ENCODE measurements at places on chromosomes 2 and 18.
A peak's percentile ranks its signal among the peaks of the same experiment; 100 is the strongest.

DNA sequence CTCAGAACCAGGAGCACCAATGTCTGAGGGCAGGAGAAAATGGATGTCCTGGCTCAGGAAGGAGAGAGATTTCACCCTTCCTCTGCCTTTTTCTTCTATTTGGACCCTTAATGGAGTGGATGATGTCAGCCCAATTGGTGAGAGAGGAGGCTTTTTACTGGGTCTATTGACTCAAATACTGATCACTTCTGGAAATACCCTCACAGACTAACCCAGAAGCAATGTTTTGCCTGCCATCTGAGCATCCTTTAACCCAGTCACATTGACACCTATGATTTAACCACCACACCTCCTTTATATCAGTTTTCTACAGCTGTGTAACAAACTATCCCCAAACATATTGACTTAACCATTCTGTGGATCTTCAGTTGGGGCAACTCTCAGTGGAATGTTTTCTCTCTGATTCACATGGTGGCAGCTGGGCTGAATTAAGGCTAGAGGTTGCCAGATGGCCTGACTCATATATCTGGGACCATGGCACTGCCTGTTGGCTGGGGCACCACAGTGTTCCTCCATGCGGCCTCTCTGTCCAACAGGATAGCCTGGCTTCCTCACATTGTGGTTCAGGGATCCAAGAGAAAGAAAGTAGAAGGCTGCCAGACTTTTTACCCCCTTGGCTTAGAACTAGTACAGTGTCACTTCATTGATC lies 18.2 kb upstream of the MBOAT2 start:
- DNase-seq, result peak; percentile 73

GRCh38 chr2:48724278-48724677 lies 31.2 kb downstream of the LHCGR start:
- DNase-seq, result no peak

DNA sequence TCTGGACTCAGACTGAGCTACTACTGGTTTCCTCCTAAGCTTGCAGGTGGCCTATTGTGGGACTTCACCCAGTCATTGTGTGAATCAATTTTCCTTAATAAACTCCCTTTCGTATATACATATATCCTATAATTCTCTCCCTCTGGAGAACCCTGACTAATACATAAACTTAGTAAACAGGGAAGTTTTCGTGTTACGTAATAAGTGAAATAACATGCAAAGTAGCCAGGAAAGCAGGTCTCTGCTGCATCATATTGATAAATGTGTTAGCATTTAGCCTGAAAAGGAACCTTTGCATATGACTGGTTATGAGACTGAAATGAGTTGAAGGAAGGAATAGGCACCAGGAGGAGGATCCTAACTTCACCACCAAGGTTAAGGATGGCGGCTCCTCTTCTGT lies 527.2 kb upstream of the FAM98A start:
- no peak for DNase-seq

DNA sequence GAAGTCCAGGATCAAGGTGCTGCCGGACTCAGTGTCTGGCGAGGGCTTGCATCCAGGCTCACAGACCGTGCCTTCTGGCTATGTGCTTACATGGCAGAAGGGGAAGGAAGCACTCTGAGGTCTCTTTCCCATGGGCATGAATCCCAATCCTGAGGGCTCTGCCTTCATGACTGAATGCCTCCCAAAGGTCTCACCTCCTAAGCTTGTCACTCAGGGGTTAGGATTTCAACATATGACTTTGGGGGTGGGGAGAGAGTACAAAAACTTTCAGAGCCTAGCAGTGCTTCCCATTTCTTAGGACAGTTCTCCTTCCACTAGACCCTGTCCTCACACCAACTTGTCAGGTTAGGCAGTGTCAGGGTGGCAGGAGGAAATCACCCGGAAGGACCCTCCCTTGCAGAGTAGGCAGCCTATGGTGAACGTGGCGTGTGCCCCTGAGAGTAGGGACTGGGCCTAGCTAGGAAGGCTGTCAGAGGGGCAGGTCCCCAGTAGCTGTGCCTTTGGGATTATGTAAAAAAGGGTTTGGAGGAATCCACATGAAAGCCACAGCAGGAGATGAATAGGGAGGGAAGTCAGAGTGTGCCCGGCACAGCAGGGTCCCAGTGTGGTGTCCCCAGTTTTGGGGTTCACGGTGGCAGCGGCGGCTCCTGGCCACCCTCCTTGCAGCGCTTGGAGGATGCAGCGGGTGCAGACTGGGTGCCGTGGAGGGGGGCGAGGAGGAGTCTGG lies 233.3 kb downstream of the LDLRAD4 start:
- DNase-seq, result no peak

- DNase-seq, result no peak
Measured at GRCh38 chr2:12688091-12688490, 28.6 kb upstream of the TRIB2 start.

GRCh38 chr2:159165048-159165447 lies 121.5 kb downstream of the WDSUB1 start:
- no peak for DNase-seq

GRCh38 chr2:201483342-201483741 lies 31.8 kb downstream of the STRADB start:
- DNase-seq, result no peak

DNA sequence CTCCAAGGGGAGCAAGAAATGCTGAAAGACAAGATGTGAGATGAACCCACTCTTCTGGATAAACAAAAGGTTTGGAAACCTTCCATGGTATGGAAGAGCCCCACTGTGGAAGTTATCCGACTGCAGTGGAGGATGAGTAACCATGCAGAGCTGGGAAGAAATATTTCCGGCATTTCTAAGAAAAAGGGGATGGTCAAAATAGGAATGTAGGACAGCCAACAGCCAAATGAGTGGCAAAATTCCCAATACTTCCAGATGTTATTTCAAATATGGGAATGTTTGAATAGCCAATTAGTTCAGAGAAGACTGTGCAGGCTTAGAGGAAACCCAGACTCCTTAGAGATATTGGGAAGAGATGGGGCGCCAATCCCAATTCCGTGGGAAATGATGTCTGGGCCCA lies 246.8 kb downstream of the RAD51AP2 start:
- no peak for DNase-seq

DNA sequence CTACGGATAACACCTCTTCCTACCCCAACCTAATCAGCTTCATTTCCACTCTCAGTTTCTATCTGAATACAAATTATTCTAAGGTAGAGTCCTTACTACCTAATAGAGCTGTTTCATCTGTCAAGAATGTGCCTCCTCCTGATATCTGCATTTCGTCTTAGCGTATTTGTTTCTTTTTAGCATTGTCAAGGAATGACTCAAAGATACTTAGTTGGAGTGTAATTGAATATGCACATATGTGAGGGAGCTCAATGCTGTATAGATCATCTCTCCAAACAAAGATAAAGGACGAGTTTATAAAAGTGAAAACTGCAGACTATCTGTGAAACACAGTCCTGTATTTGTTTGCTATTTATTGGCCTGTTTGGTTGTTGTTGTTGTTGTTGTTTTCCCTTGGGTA lies 2059.4 kb upstream of the CELF4 start:
- peak; percentile 22 for DNase-seq

- no peak for DNase-seq
Measured at GRCh38 chr2:105768961-105769452, 24.3 kb downstream of the NCK2 start.

- no peak for DNase-seq
Measured at GRCh38 chr18:70762812-70763211, 474.0 kb downstream of the SOCS6 start.

DNA sequence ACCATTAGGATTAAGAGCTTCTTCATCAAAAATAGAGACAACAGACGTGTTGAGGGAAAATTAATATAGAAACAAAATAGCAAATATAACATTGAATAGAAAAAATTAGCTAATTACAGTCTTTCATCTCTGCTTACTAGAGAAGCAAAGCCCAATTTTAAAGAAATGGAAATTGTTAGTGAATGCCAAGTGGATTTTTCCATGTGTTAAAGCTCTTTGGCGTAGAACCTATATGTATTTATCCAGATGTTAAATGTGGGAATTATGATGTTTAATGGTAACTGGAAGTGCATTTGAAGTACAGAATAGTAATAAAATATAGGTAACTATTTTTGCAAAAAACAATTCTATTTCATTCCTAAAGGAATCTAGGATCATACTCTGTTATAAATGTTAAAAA lies 212.0 kb upstream of the COL3A1 start:
- DNase-seq, result no peak

DNA sequence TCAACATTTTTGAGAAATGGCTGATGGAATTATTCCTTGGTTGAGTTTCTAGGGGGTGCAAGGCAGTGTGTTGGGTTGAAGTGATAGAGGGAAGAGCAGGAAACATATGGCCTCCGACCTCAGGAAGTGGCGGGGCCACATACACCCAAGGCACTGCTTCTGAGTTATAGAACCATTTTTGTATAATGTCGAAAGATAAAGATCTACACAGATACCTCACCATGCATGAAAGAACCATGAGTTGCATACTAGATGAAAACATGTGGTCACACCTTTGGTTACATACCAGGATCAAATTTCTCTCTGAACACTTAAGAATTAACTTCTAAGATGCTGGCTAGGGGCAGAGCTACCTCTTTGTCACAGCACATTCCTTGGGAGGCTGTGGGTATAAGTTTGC lies 23.2 kb downstream of the LAMA3 start:
- DNase-seq, result no peak

DNA sequence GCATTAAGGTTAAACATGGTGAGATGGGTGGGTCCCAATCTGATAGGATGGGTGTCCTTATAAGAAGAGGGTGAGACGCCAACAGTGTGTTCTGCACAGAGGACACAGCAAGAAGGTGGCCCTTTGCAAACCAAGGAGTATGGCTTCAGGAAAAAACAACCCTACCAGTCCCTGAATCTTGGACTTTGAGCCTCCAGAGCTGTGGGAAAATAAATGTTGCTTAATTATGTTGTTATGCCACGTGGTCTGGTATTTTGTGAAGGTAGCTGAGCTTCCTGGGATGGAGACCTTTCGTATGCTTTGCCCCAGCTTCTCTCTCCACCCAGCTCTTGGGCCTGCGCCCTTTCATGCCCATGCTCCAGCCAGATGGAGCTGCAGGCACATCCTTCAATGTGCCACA lies 114.2 kb upstream of the EPC2 start:
- DNase-seq, result no peak

DNA sequence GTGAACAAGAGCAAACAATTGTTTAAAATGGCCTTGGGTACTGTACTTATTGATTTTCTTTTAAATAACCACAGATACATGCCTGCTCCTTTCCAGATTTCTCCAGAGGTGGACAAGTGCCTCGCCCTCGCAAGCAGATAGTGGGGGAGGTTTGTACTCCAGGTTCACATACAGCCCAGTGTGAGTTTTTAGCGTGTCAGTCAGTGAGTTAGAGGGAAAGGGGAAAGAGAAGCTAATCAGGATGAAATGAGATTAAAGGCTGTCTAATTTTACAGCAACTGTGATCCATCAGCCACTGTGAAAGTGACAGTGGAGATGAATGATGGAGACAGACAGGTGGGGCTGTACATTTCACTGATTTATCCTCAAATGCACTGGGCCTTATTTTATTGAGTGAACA lies 74.7 kb downstream of the KLHL14 start:
- DNase-seq, result no peak

GRCh38 chr2:162298669-162299335 lies 19.7 kb downstream of the IFIH1 start:
- DNase-seq, result no peak

DNA sequence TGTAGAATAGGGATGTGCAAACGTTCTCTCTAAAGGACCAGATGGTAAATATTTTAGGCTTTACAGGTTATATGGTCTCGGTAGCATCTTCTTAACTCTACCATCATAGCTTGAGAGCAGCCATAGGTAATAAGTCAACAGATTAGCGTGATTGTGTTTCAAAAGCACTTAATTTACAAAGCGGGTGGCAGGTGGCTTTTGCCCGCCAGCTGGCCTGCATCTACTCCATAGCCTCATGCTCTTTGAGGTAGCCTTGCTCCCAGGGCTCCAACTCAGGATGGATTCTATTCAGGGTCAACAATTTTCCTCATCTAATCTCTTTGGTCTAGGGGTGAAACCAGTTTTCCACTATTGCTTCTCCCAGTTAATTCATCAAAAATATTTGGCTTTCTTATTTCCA lies 5.0 kb upstream of the ATP9B start:
- DNase-seq, result no peak

- DNase-seq, result no peak
Measured at GRCh38 chr2:144010096-144010836, 509.7 kb downstream of the ZEB2 start.

DNA sequence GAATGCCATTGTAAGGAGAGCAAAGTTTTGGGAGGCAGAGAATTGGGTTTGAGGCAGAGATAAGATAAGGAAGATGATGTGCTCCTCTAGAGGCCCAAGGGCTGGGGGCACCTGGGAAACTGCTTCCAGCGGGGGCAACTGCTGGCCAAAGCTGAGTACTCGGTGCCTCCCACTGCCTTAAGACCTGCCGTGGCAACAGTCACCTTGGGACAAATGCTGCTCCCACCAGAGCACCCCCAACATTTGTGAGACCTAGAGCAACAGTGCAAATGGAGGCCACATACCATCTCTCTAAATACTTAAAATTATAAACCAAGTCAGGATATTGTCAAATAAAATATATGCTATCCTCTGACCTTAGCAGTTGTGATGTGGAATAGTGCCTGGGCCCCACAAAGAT lies 127.1 kb downstream of the CAPN13 start:
- DNase-seq, result no peak

DNA sequence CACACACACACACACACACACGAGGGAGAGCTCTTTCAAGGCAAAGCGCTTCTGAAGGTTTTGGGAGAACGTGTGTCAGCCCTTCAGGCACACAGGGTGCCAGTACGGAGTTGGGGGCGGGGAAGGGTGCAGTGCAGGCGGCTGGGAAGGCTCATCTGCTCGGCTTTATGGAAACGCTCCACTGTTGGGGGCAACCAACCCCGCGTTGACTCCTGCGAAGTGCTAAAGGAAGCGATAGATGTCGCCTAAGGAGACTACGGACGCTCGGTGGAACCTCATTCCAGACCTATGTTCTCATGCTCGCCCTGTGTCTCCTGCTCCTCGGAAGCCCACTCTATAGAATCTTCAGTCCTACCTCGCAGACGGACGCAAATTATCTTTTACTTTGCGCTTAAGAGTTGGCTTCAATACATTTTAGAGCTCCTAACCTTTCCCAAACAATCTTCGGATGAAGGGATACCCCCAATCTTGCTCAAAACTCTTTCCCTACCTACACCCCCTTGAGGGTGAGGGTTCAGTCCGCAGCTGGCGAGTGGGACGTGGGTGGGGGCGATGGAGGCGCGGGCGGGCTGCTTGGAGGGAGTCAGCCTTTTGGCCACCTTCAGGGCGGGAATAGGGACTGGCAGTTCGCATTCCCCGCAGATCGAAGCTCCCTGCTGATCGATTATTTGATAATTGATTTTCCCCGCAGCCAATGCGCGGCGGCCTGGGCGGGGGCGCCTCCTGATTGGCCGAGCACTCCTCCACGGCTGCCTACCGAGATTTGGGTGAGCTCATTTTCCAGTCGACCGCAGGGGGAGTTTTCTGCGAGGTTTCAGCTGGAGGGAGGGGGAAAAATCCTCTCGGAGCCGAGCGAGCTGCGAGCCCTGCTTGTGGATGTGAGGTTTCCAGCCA lies 1.9 kb upstream of the MEIS1 start:
- DNase-seq, result peak; percentile 98

GRCh38 chr2:221753401-221753800 lies 181.3 kb upstream of the EPHA4 start:
- no peak for DNase-seq

GRCh38 chr18:10072671-10073175 lies 158.9 kb downstream of the VAPA start:
- DNase-seq, result peak; percentile 86
